Stimulated activated CD4-positive, alpha-beta T cell treated with anti-CD3 and anti-CD28 coated beads, Interleukin-1b, Interleukin-23, amount 100 ng/mL, for 24 hours (primary cell): ENCODE measurements at places on chromosomes 5 and 9.

- no peak for DNase-seq
These were observed 174.1 kb downstream of the MEF2C start for GRCh38 chr5:88708682-88709398.

DNA sequence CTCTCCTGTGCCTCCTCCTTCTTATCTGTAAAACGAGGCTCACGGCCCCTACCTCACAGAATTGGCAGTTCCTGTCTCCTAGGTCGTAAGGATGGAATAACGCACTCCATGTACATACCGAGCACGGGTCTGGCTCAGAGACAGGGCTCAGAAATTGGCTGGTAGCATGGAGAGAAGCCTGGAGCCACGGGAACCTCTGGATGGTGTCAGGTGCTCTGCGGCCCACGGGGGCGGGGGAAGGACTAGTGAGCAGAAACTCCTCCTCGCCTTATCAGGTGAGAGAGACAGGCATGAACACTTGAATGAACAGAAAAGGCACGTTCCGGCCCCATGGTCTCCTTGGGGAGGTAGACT, 15.4 kb upstream of the C5orf47 start:
- no peak for DNase-seq

GRCh38 chr5:102622262-102622661, 123.5 kb upstream of the SLCO6A1 start:
- no peak for DNase-seq

GRCh38 chr9:127502706-127503378, 51.5 kb downstream of the LRSAM1 start:
- no peak for DNase-seq

- no peak for DNase-seq
These were observed 64.1 kb downstream of the ANKH start for GRCh38 chr5:14807471-14807870.

GRCh38 chr5:107669096-107670031, 1.4 kb downstream of the EFNA5 start:
- DNase-seq = no peak

DNA sequence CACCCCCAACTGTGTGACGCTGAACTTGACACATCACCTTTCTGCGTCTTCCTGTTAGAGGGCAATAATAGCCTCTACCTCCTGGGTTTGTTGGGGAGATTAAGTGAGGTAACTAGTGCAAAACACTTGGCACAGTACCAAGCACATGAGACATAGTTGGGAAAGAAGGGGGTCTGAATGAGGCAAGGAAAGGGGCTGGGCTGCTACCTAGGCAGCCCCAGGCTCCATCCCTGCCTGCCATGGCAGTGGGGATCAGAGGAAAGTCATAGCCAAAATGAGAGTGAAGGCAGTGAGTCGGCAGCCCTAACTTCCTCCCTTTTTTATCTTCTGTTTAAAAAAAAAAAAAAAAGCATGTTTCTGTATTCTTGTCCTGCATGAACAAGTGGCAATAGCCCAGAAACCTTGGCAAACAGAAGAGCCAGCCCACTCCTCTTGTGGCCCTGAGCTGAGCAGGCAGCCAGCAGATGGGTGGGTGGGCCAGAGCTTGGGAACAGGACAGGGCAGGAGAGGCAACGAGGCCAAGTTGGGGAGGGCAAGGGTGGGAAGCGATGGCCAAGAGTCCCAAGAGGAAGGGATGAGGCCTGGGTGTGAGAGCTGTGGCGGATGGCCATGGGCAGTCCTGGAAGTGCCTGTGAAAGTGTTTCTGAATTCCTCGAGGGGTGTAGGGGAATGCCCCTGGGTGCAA, 11.4 kb downstream of the CAMK2A start:
- DNase-seq = no peak

- no peak for DNase-seq
These were observed 23.5 kb downstream of the TBC1D2 start for GRCh38 chr9:98231770-98232478.

DNA sequence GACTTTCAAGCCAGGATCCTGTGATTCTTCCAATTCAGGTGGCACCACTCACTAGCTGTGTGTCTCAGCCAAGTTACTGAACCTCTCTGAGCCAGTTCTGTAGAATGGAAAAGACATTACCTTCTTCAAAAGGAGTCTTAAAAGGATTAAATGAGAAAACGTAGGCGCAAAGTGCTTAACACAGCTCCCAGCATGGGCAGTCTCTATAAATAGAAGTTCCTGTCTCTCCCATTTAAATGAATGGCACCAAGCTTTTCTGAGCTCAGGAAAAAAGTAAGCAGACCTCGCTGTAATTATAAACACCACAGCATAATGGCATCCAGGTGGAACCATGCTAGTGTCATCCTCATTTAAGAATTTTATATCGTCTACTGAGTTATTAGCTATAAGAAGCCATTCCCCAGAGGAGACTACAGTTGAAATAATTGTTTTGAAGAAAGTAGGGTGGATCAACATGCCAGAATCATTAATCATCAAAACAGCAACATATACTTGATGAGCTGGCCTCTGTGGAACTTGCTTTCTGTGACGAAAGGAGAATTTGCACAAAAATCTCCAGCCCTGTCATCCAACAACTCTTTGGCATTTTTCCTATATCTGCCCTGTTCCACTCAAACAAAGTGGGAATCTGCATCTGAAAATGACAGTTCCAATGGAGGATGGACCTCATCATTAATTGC, 188.9 kb downstream of the SPOCK1 start:
- no peak for DNase-seq

DNA sequence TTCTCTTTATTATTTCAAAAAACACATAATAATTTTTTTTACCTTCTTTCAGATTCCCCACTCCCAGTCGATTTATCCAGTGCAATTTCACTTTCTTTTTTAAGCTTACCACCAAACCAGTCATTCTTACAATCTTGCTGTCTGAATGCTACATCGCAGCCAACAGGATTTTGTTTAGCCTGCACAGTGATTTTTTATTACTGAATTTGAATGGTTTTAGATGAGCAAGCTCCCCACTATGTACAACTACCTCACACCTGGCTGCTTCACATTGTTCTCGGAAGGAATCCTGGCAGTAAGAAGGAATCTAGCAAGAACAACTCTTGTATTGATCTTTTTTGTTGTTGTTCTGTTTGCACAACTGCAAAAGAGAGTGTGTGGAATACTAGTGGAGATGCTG, 668.1 kb upstream of the WWC1 start:
- no peak for DNase-seq

- no peak for DNase-seq
These were observed 920.4 kb upstream of the DMAC1 start for GRCh38 chr9:8719833-8720486.

DNA sequence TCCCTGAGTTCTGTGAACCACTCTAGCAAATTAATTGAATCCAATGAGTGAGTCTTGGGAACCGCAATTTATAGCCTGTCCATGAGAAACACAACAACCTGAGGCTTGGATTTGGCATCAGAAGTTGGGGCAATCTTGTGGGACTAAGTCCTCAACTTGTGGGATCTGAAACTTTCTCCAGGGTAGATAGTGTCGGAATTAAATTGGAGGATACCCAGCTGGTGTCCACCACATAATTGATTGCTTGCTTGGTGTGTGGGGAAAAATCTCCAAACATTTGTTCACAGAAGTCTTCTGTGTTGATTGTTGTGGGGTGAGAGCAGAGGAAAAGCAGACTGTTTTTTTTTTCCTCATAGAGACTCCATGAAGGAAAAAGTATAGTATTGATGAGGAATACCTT, 320.6 kb upstream of the MEF2C start:
- DNase-seq = no peak

DNA sequence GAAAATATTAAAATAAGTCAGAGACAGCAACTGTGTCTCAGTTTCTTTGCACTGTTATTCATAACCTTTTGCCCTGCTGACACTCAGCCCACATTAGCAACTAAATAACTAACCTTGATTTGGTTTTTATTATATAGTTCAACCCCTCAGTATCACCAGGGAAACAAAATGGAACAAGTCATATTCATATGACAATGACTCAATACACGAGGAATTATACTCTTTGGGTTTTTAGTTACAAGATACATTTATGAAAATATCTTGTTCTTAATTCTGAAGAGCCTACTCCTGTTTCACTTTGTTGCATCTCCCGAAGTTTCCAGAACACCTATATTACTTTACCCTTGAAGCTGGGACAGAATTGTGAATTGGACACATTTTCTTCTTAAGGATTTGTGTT, 845.4 kb downstream of the EFNA5 start:
- no peak for DNase-seq
